ENCODE measurements at places on chromosomes 6 and 20.
A peak's percentile ranks its signal among the peaks of the same experiment; 100 is the strongest.

- DNase-seq, result no peak
These were observed 214.3 kb downstream of the TFAP2C start for GRCh38 chr20:56843386-56843785.

- no peak for DNase-seq
These were observed 239.8 kb downstream of the CDC5L start for GRCh38 chr6:44627091-44627882.

- no peak for DNase-seq
These were observed 121.9 kb downstream of the MTHFD1L start for GRCh38 chr6:150987371-150987828.

- DNase-seq, result no peak
These were observed 156.7 kb upstream of the TENT5A start for GRCh38 chr6:81909162-81909561.

- no peak for DNase-seq
These were observed 744.3 kb upstream of the DEFB115 start for GRCh38 chr20:30513050-30513628.

DNA sequence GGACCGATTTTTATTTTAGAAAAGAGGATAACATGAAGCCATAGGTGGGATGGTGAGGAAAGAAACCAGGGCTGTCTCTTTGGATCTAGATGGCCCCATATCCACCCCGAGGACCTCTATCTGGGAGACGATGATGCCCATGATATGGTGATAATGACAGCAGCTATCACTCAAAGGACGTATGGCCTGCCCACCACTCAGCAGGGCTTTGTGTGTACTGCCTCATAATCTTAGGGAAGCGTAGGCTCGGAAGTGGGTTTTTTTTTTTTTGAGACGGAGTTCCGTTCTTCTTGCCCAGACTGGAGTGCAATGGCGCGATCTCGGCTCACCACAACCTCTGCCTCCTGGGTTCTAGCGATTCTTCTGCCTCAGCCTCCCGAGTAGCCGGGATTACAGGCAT lies 8.2 kb upstream of the TAF8 start:
- DNase-seq, result no peak

GRCh38 chr20:5821627-5822215 lies 71.5 kb downstream of the SHLD1 start:
- DNase-seq, result no peak

DNA sequence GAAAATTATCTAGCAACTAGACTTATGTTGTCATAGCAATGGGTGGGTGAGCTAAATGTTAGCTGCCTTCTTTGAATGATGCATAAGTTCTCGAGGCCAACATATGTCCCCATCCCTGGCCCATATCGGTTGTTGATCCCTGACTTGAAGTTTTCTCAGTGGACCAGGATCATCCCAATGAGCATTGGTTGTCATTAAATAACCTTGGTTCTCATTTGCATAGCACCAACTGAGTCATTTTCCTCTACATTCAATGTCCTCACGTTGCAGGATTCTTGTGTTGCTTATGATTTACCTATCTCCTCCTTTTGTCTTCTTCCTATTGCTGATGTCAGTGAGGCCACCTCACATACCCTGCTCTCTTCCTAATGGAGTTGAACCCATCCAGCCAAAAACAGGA lies 12.1 kb upstream of the AHCY start:
- DNase-seq, result no peak

- DNase-seq, result no peak
These were observed 251.7 kb upstream of the QKI start for GRCh38 chr6:163162874-163163213.

DNA sequence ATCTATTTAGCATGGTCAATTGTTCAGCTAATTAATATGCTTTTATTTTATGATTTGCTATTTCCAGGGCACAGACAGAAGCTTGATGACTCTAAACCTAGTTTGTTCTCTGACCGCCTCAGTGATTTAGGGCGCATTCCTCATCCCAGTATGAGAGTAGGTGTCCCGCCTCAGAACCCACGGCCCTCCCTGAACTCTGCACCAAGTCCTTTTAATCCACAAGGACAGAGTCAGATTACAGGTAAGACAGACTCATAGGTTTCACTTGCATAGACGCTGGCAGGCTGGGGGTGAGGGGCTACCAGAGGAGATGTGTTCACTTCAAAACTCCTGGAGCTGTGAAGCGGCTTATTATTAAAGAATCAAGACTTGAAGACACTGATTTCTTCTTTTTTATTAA lies 114.1 kb upstream of the SUPT3H start:
- no peak for DNase-seq

GRCh38 chr6:6406715-6407070 lies 86.2 kb upstream of the F13A1 start:
- DNase-seq, result no peak

GRCh38 chr6:111482188-111482958 lies 645 bp downstream of the REV3L start:
- DNase-seq, result peak; percentile 72

DNA sequence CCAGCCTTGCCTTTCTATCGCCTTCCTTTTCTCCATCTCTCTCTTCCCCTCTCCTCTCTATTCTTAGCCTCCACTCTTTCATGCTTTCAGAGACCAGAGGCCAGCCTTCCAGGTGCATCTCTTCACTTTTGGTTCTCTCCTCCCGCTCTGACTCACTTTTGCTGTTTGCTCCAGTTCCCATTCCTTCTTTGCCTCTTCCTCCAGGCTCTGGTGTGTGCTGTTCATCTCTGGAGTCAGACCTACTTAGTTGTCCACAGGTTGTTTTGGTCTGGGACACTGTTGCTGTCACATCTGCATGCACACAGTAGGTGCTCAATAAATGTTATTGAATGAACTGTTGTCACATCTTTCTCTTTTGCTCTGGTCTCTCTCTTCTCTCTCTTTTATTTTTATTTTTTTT lies 1.6 kb upstream of the CDH22 start:
- no peak for DNase-seq

DNA sequence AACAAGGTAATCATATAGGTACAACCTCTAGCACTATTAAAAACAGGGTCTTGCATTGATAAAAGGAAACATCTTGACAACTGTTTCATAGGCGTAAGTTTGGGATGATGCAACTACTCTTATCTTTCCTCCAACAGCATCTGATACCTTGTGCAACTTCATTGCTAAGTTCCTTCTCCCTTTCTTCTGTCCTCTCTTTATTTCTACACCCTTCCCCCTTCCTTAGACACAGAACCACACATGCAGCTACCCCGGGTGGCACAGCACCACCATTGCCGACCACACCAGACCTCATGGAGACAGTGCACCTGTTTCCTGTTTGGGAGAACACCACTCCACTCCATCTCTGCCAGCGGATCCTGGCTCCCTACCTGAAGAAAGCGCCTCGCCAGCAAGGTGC lies 14.4 kb downstream of the MYB start:
- DNase-seq, result no peak

- no peak for DNase-seq
These were observed 226.5 kb upstream of the CITED2 start for GRCh38 chr6:139600919-139601475.

DNA sequence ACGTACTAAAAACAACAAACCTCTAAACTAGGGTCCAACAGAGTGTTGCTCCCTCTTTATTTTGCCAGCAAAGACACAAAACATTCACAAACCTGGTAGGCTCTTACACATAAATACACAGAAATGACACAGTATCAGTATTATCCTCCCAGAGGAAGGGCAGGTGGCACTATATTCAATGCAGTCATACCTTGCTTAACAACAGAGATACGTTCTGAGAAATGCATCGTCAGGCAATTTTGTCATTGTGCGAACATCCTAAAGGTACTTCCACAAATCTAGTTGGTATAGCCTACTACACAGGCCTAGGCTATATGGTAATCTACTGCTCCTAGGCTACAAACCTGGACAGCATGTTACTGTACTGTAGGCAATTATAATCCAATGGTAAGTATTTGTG lies 9.6 kb downstream of the ZBTB2 start:
- no peak for DNase-seq

- DNase-seq, result no peak
These were observed 88.5 kb upstream of the HIVEP1 start for GRCh38 chr6:11923621-11924020.

GRCh38 chr6:107132330-107132954 lies 17.1 kb upstream of the BEND3 start:
- no peak for DNase-seq

- DNase-seq, result no peak
These were observed 15.6 kb downstream of the GTSF1L start for GRCh38 chr20:43711098-43711654.

- DNase-seq, result no peak
These were observed 18.0 kb upstream of the BCAS1 start for GRCh38 chr20:54088430-54088829.
